Fibroblast of villous mesenchyme (primary cell): ENCODE measurements at places on chromosomes 7 and 10.

- DNase-seq, result no peak
Measured at GRCh38 chr10:45456822-45457221, 82.8 kb downstream of the ALOX5 start.

DNA sequence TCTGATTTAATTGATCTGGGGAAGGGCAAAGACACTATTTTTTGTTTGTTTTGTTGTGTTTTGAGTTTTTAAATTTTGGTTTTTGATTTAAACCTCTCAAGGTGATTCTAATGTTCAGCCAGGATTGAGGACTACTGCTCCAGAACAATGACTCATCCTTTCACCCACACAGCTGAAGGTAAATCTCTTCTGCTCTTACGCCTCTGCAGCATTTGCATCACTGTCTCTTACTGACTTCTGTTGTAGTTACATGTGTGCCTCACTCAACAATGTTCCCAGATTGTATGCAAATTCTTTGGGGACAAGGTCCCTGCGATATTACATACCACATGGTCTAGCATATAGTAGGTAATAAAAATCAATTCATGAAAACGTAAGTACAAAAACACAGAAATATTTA is 467.5 kb upstream of the LRRN3 start:
- no peak for DNase-seq

- DNase-seq, result no peak
Measured at GRCh38 chr7:141697211-141697871, 4.6 kb downstream of the DENND11 start.

- no peak for DNase-seq
Measured at GRCh38 chr7:98869027-98869596, 702 bp downstream of the TMEM130 start.

- no peak for DNase-seq
Measured at GRCh38 chr10:132847416-132847777, 61.5 kb upstream of the NKX6-2 start.

DNA sequence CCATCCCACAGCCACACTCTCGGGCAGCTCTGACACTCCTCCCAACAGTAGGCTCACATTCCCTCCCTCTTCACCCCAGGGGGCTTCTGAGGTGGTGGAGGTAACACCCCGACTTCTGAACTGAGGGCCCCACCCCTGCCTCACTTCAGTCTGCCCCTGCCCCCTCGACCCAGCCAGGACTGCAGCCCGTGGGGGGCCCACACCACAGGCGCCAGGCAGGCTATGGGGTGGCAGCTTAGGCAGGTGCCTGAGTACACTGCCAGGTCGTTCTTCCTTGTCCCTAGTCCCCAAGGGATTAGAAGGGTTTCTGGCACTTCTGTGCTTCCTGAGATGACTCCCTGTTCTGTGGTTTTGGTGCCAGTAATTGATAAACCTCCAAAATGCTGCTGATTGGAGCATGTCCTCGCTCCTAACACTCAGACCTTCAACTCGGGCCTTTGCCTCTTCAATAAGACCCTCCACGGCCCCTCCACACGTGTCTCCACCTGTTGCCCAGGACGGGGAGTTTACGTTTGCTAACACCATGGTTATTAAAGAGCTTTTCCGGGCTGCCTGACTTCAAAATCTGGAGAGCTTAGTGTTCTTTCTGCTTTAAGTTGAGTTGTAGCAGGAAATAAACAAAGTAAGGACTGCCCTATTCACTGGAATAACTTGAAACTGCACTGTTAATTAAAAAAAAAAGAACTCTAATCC is 23.8 kb upstream of the LARP4B start:
- no peak for DNase-seq

GRCh38 chr7:134768243-134768642 is 11.2 kb upstream of the CALD1 start:
- no peak for DNase-seq

DNA sequence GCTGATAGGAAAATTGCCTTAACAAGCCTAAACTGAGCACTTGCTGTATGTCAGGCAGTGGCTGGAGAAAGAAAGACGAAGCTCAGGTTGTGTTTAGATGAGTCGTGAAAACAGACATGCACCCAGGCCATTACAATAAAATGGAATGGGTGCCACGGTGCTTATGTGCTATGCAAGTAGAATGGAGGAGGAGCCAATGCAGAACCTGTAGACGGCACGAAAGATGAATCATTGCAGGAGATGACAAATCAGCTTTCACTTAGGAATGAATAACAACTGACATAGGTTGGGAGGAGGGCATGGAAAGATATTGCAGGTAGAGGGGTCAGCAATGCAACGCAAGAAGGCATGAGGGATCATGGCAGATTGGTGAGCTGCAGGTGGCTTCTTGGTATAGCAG is 61.2 kb upstream of the ARHGAP21 start:
- no peak for DNase-seq

DNA sequence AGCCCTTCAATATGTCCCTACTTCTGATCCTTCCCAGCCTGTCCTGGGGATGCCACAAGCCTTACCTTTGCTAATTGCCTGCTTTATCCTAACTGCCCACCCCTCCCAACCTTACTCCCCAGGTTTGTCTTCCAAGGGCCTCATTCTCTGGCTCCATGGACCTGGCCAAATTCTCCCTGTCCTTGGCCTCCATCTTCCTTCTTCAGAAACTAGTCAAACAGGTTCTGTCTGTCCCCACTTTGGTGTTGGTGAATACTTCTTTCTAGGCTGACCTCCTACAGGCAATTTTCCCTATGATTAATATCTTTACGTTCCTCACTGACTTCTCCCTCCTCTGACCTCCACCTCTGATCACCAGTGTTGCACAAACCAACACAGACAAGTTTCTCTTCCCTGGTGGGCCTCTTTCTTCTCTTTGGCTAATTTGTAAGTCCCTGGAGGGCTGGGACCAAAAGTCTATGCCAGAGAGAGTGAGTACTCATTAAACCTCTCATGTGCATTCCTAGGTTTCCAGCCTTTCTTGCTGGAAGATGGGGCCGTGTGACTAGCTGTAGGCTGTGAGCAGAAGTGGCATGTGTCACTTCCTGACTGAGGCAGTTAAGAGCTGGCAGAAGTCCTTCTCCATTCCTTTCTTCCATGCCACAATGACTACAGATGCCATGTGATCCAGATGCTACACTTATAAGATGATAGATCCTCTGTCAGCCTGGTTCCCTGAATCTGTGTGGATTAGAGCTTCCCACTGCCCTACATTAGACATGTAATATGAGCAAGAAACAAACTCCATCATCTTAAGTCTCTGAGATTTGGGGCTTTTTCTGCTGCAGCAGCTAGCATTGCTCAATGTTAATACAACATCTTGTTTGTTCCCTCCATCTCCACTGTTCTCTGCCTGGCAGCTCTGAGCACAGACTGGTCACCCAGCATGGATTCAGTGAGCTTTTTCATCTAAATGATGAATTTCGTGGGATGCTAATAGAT is 382.7 kb downstream of the RPS24 start:
- DNase-seq, result no peak
